Activated naive CD4-positive, alpha-beta T cell (primary cell): ENCODE measurements at places on chromosomes 12 and 14.

GRCh38 chr14:68862954-68863594, 70.2 kb upstream of the ZFP36L1 start:
- DNase-seq, result peak; percentile 61

DNA sequence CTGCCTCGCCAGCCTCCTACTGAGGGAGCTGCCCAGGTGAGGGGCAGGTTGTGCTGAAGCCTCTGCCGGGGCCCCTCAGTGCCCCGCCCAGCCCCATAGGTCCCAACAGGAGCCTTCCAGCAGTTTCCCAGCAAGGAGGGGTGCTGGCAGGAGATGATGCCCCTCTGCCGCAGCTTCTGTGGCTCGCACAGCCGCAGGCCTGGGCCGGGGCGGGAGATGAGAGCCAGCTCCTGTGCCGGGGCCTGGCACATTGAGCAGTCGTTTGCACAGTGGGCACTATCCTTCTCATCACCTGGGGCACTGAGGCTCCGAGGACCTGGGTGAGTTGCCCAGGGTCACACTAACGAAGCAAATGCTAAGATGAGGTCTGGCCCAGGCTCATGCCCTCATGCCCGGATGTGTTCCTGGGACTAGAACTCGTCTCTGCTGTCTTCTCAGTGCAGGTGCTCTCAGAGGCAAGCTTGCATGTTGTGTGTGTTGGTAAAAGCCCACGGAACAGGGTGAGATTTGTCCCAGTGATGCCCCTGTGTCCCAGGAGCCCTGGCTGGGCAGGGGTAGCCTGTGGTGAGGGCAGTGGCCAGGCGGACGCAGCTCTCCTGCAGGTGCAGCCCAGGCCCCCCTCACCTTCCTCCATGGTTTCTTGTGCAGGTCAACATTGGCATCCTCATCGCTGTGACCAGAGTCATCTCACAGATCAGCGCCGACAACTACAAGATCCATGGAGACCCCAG, 177.5 kb downstream of the ADGRD1 start:
- DNase-seq, result no peak

GRCh38 chr12:58186401-58186800, 245.0 kb downstream of the ATP23 start:
- no peak for DNase-seq

GRCh38 chr12:70217416-70217815, 25.8 kb upstream of the CNOT2 start:
- no peak for DNase-seq

DNA sequence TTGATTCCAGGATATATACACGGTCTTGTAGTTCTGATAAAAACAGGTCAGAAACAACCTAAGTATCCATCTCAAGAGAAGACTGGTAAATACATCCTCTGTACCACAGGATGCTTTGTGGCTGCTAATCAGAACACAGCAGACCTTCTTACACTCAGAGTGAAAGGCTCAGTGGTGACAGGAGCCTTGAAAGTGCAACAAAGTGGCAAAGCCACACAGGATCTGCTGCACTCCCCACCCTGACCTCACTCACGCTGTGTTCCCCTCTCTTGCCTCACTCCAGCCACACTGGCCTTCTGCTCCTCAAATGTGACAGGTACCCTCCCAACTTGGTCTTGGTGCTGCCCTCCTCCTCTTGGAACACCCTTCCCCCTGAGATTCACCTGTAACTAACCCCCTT, 98.1 kb upstream of the GRIP1 start:
- DNase-seq, result no peak

GRCh38 chr12:127722611-127723010, 544.4 kb upstream of the TMEM132C start:
- no peak for DNase-seq

DNA sequence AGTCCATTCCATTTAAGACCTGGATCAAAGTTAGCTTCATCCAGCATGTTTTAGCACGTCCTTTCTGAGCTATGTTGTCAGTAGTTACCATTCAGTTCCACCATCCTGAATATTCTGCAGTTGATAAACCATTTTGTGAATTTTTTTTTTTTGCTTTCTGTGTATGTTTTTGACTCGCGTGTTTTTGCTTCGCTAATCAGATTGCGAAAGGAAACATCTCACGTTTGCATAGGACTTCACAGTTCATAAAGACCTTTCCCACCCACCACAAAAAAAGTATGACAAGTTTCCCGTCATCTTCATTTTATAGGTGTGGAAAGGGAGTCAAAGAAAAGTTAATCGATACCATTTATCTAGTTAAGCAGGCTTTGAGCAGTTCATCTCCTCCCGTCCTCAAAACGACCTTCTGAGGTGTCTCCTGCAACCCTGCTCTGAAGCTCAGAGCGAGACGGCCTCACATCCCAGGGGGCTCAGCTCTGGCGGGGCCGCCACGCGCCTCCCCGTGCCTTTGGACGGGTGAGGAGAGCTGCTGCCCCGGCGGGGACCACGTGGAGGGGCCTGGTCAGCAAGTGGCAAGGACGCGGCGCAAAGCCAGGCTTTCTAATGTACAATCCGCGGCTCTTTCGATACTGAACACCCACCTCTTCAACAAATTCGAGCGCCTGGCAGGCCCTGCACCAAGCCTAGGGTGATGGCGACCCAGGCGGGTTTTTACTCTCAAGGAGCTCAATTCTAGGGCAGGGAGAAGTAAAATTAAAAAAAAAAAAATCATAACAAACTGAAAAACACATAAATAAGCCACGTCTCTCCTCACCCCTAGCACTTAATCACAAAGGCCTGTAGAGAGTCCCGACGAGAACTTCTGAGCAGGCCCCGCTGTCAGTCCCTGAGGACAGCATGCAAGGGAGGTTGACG, 988 bp upstream of the TMEM263 start:
- DNase-seq, result no peak

DNA sequence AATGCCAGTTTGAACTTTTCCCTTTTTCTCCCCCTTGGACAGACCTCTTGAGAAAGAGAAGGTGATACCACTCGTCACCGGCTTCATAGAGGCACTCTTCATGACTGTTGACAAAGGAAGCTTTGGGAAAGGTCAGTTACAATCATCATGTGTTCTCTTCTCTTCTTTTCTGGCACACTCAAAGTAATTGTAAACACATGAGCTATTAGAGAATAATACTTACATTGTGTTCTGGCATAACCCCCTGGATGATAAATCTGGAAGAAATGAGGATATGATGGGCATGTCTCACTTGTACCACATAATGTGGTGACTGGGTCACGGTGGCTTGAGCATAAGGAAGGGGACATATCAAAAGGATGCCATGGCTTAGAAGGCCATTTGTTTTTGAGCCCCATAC, 20.0 kb downstream of the UTP20 start:
- no peak for DNase-seq

DNA sequence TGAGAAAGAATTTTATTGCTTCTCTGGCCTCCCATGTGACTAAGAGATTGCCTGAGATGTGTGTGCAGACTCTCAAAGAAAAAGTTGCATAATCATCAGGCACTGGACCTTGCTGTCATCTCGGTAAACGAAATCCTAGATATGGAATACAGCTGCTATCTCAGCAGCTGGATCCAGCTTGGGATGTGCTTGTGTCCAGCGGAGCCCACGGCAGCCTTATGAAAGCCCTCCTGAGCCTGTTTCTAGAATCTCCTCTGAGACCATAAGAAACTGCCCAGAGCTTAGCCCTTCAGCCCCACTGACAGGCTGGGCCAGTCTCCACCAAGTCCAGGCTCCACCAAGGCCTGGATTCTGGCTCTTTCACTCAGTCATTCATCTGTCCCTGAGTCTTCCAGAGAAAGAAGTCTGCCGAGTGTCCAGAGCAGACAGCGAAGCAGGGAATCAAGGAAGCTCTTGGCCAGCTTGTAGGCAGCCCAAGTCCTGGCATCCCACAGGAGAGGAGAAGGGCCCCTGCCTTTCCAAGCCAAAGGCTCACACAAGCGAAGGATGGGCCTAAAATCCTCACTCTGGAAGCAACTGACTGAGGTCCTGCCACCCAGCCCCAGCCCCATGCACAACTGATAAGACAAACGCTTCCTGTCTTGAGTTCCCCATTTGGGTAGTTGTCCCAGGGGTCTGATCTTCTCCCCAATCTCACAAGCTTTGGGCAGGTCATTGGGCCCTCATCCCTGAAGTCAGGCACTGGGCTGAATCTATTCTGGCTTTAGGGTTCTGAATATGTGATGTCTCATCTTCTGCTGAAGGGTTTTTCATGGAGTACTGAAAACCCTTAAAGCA, 97.8 kb downstream of the SEC23A start:
- DNase-seq, result no peak

DNA sequence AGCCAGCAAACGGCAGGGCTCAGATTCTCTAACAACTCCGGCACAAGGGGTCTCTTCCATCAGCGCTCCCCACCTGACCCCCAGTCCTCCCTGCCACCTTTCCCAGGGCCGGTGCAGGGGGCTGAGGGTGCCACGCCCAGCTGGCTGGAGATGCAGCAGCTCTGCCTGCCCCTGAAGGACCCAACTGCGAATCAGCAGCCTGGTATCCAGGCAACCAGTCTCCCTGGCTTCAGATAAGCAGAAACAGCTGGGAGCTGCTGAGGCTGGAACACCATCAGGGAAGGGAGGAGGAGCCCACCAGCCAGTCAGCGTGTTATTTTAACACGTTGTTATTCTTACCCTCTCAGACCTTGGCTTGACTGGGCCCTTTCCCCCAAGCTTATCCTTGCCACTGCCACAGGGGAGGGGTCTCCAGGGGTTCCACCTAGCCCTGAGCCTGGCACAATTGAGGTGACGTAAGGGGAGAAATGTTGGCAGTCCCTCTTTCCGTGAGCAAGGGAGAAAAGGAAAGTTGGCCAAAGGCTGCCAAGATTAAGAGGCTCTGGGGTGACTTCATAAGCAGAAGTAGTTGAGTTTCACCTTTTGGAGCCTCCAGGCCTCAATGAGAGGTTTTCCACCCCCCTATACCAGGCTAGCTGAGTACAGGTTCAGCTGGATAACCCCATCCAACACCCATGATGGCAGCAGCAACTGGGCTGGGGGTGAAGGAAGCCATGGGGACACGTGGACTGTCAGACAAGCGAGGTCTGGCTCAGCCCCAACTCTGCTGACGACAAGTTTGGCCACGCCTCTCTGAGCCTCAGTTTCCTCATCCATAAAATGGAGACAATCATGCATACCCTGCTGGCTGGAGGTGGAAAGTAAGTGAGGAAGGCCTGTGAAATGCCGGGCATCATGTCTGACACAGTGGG, 91.1 kb downstream of the IRF2BPL start:
- no peak for DNase-seq

- DNase-seq, result no peak
Observed at GRCh38 chr14:52797653-52798052, 6.2 kb upstream of the GNPNAT1 start.

DNA sequence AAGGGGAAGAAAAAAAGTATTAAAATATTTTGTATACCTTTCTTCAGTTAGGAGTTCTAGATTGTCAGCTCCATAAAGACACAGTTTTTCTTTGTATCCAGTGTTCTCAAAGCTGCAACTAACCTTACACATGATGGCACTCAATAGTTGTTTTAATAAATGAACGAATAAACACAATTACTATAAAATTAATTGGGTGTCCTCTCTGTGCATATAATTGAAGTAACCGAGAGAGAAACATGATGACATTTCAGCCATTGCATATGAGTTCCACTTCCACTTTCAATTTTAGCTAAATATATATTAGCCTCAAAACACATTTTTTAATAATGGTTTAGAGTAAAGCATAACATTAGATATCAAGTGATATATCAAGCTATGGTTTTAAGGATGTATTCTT, 671.2 kb downstream of the LRFN5 start:
- DNase-seq, result no peak

DNA sequence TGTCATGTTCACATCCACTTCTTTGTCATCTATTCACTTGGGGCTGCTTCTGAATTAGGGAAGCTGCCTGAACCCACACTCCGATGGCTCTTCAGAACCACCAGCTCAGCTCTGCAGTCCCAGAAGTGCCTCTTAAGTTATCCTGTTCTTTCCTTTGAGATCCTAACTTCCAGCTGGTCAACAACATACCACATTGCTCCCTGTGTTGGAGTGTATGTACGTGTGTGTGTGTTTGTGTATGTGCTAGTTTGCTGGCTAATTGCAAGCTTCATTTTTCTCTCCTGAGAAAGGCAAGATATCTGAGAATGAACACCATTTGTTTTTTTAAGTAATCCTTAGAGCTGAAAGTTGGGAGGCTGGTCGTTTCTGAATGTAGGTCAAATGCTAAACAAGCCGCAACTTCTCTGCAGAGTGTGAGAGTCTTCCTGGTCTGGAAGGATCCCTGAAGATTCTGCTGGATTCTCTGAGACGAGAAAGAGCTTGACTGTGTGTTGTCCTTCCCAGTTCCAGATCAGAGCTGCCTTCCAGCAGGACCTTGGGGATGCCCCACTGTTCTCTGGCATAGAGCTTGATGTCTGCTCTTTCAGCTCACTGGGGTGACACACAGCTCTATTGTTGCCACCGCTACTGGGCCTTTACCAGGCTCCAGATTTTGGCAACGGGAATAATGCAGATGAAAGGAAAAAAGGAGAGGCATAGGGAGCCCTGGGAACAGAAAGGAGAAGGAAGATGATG, 839 bp downstream of the GSG1 start:
- no peak for DNase-seq

GRCh38 chr12:71014180-71014785, 93.7 kb upstream of the PTPRR start:
- no peak for DNase-seq

GRCh38 chr14:32925439-32925838, 13.2 kb upstream of the NPAS3 start:
- no peak for DNase-seq

DNA sequence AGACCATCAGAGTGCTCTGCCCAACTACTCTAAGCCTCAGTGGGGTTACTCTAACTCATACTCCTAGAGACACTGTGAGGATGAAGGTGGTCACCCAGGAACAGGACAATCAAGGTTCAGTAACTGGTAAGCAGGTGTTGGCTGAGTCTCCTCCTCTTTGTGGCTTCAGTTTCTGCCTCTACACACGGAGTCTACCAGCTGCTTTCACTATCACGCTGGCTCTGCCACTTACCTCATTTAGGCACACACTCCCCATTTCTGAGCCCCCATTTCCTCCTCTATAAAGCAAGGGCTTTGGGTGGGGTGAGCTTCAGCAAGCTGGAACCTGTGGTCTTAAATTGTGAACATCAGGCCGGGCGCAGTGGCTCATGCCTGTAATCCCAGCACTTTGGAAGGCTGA, 7.3 kb upstream of the TCHP start:
- no peak for DNase-seq

DNA sequence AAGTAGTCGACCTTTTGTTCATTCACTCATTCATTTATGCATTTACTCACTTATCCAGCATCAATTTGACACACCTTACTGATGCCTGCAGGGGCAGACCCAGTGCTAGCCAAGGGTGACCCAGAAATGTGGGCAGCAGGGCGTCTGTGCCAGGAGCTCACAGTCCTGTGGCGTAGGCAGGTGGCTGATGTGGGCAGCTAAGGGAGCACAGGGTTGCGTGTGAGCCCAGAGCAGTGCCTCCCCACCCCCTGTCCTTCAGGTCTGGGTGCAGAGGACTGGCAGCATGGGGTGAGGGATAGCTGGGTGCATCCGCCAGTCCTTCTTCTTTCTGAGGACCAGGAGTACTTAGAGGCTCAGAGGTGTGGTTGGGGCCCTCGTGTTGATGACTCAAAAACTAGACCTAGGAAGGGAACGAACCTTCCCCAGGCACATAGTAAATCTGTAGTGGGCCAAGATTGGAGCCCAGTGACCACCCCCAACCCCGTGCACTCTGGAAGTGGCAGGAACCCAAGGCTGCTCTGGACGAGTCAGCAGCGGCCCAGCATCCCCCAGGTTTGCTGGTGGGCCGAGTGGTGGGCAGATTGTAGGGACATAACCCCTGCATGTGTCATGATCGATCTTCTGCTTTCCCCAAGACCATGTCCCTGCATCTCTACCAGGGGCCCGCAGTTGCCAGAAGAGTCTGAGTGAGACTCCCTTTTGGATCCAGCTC, 63.9 kb downstream of the BEGAIN start:
- DNase-seq, result no peak

GRCh38 chr14:32991691-32992090, 53.0 kb downstream of the NPAS3 start:
- DNase-seq, result no peak
